ENCODE measurements at places on chromosomes 1 and 21. TPM values are rescaled to one million over a fixed set of nuclear protein-coding genes. Genes with fewer than 3 reads are reported as not detected.
A peak's percentile ranks its signal among the peaks of the same experiment; 100 is the strongest.

DNA sequence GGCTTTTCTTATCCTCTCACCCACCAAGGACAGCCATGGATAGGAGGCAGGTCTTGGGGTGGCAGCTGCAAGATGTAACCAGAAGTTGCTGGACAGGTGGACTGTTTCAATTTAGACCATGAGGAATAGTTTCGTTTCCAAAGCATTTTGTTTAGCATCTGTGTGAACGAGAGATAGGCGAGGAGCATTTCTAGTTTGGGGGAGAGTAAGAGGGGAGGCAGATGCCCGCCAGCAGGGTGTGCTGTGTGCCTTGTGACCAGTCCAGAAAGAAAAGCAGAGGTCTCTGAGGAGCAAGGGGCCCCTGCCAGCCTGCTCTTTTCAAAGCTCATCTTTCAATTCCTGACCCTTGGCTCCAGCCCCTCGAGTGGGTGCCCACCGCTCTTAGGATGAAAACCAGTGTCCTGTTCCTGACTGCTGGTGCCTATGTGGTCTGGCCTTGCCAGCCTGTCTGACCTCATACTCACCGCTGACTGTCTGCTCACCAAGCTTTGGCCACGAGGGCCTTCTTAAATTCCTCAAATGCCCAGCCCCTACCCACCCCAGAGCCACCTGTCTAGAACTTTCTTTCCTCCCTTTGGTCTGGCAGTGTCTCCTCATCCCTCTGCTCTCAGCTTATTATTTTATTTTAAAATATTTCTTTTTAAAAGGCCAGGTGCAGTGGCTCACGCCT lies 8.5 kb downstream of the SERINC2 start:
- no peak for DNase-seq

DNA sequence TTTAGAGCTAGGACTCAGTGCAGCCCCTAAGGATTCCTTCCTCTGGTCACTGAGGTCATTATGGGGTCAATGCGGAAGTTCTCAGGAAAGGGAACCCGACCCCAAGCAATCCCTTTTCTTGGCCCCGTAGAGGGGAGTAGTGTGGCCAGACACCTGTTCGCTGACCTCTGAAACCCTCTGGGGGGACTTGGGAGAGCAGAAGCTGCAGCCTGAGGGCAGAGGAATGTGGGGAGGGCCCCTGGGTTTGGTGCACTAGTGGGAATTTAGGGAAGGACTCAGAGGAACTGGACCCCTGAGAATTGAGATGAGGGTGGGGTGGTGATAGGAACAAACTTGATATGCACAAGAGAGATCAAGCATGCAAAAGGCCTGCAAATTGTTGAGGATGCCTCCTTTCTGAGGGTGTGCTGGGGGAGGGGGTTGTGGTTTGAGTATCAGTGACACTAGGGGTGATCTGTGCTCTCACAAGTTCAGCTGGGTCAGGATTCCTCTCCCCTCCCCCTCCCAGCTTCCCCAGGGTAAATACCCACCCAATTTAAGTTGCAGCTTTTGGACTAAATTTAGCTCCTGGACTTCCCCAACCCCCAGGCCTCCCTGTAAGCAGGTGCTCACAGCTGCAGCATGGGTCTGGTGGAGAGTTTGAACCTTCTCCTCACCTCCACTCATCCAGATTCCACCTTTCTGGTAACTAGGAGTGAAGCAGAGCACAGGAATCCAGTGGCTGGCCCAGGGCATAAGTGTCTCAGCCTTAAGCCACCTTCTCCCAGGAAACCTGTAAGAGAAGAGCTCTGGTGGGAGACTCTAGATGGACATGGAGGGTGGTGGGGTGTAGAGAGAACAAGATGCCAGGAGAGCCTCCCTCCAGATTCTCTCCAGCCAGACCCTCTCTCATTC lies 13.5 kb downstream of the ADAMTSL4 start:
- DNase-seq, result no peak

- DNase-seq, result no peak
These were observed 3.3 kb downstream of the TXNIP start for GRCh38 chr1:145992958-145993617.

- DNase-seq, result no peak
These were observed 49.8 kb upstream of the OLIG2 start for GRCh38 chr21:32975811-32976431.

DNA sequence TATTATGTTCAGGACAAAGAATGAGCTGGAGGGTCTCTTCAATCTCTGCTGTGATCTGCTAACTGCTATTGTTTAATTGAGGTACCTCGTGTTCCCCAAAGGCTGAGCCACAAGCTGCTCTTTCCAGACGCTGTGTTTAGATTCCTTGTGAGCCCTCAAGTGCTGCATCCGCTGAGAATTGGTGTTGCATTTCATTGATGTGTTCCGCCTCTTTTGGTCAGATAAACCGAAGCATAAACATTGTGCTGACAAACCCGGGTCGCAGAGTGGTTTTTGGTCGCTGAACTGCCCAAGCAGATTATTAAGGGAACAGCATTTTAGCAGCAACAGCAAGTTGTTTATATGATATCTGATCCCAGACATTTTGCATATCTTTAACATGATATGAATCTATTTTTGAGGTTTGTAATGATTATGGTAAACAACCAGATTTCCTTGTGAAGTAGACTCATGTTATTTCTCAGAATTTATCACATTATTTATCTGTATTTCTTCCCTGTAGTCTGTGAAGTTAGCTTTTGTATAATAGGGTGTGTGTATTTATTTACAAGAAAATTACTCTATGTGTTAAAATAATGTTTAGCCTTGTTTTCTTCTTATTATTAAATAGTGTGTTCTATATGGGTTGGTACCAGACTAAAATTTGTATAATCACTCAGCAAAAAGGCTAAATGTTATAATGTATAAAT lies 217.2 kb upstream of the C1orf105 start:
- DNase-seq, result no peak

GRCh38 chr1:45205011-45205909 lies 1.1 kb downstream of the ZSWIM5 start:
- peak; percentile 32 for DNase-seq

DNA sequence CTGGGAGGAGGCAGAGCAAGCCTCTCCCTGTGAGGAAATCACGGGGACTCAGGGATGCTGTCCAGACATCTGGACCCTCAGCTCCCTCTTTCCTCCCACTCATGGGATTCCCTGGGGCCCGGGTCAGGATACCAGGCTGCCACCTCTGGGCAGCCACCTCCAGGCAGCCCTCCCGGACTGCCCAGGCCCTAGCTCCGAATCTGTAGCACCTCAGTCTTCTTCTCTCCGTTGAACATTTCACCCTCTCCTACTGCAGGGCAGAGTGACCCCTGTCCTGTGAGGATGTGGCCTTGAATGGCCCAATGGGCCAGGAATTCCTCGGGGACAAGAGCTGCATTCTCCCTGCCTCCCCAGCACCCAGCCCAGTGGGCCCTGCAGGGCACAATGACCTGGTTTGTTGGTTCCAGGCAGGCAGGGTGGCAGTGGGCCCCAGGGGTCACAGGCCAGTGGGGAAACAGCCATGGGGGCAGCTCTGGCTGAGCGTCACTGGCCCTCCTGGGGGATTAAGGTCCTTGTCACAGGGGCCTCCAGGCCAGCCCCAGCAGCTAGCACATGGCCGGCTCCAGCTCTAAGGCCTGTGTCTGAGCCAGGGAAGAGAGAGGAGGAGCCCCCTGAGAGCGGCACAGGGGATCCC lies 9.5 kb upstream of the TTC34 start:
- DNase-seq, result no peak

- no peak for DNase-seq
These were observed 9.9 kb upstream of the ETV3 start for GRCh38 chr1:157147906-157148700.

- DNase-seq, result no peak
These were observed 103.2 kb downstream of the PKN2 start for GRCh38 chr1:88787023-88787903.

DNA sequence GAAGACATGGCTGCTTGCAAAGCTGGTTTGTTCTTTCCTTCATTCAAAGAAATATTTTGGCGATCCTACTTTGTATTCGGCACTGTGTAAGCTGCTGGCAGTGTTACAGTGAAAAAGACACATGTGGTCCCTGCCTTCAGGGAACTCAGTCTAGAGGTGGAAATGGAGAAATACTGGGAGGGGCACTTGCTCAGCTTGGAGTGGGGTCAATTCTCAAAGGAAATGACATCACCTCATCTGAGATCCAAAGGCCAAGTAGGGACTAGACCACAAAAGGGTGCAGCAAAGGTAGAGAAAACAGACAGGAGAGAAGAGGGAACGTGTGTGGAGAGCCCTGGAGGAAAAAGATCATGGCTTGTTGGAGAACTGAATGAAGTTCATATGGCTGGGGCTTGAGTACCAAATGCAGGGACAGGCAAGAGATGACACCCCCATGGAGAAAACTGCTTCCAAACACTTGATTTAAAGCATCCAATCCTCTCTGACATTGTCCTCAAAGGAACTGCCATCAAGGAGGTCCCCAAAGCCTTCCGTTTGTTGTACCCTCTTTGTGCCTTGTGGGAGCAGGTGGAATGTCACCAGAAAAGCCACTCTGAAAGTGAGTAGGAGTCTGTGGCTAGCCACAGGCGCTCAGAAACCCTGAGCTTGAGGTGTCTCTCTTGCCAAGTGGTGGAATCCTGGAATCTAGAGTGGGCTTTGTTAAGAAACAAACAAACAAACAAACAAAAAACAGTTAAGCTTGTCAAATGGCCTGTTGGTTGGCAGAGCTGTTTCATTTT lies 48.3 kb upstream of the TDRD10 start:
- DNase-seq, result no peak

GRCh38 chr1:163170331-163170730 lies 32.4 kb downstream of the RGS5 start:
- DNase-seq, result no peak

- no peak for DNase-seq
These were observed 1.6 kb upstream of the CTSK start for GRCh38 chr1:150809651-150810050.

DNA sequence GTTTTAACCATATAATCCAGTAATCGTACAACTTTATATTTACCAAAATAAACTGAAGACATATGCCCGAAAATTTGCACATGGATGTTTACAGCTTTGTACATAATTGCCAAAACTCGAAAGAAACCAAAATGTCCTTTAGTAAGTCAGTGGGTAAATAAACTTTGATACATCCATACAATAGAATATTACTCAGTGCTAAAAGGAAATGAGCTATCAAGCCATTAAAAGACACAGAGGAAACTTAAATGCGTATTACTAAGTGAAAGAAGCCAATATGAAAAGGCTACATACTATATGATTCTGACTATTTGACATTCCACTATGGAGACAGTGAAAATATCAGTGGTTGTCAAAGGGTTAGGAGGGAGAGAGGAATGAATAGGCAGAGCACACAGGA lies 23.4 kb downstream of the GNG12 start:
- DNase-seq, result no peak

DNA sequence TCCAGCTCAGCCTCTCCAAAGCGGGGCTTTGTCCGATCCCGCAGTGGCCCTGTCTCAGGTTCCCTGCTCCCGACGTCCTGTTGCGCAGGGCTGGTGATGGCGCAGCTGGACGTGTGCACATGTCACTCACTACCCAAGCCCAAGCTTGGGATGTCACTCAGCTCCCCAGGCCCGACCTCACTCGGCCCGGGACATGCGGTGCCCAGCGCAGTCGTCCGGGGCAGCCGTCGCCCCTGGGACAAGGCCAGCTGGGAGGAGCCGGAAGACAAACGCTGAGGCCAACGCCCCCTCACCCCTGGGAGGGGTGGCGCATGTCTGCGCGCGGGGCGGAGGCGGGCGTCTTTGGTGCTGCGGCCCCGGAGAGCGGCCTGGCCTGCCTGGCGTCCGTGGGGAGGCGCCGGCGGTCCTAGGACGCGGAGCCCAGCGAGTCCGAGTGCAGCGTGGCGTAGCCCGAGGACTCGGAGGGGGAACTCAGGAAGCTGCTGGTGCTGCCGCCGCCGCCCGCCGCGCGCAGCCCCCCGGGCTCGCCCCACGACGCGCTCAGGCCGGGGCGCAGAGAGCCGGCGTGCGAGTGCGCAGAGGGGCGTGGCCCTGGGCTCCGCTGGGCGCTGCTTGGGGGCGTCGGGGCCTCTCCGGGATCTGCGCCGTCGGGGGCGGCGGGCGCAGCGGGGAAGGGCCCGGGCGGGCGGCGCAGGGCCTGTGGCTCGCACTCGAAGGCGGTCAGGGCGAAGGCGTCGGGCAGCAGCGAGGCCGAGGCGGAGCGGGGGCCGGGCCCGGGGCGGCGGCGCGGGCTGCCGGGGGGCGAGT lies 5.2 kb downstream of the HES3 start:
- peak; percentile 49 for DNase-seq

GRCh38 chr1:38403667-38404066 lies 357.1 kb upstream of the POU3F1 start:
- no peak for DNase-seq

DNA sequence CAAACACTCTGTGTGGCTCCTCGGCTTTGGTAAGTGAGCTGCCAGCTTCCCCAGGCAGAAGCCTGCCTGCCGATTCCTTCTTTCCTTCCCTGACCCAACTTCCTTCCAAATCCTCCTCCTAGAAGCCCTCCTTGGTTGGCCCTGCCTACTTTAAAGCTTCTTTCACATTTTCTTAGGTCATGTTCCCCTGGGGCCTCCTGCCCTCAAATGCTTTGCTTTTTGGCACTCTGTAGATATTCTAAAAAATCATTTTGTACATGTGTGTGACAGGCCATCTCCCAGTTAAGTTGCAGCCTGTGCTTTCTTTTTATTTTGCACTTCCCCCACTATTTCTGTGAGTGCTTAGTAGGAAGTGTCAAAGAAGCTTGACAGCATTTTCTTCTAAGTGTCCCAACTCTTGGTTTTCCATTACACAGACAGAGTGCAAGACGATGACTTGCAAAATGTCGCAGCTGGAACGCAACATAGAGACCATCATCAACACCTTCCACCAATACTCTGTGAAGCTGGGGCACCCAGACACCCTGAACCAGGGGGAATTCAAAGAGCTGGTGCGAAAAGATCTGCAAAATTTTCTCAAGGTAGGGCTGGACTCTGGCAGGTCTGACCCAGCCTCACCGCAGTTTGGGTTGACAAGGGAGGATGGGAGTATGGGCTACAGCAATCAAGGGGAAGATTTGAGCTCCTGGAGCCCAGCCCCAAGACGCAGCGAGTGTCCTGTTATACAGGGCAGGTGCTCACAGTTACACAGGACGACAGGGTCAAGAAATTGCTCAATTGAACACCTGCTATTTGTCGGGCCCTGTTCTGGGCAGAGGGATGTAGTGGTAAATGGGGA lies at the start of gene S100A9:
Gene S100A9, plus strand, starts transcription at position 2 of the 838 bp plus-strand sequence. Its CDS starts 430 bp downstream, at position 432.
- DNase-seq, result no peak

DNA sequence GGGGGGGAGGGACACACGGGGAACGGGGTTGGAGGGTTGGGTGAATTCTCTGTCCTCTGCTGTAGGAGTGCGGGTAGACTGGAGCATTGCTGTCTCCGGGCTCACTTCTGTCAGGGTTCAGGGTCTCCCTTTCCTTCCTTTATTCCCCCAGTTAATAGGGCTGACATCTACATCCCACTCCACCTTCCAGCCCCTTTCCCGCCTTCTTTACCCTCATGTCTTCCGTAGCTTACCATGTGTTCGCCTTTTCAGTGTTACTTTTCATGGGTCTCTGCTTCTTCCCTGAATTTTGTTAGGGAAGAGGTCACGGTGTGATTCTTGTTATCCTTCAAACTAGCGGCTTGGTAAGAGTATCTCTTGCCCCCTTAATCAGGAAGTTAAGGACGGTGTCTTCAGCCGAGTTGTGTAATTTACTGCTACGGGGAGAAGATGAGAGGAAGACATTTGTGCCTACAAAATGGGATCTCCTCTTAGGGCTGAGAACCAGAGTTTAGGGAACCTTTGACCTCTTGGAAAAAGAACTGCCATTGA lies 917 bp downstream of the RAP1A start:
- no peak for DNase-seq

- no peak for DNase-seq
These were observed 68.4 kb upstream of the TLR5 start for GRCh38 chr1:223211323-223211985.

AKIRIN1 gene
- polyA plus RNA-seq, result 29.9 TPM

SNX7 gene
- 24.8 TPM for polyA plus RNA-seq

KLHDC9 gene
- polyA plus RNA-seq, result 0.83 TPM

CASZ1 gene
- 44.9 TPM for polyA plus RNA-seq

CBS gene
- polyA plus RNA-seq, result 4.3 TPM

CLIC6 gene
- polyA plus RNA-seq, result 0.71 TPM

RNPEP gene
- polyA plus RNA-seq, result 13.8 TPM

TPRG1L gene
- polyA plus RNA-seq, result 34.8 TPM

All from heart right ventricle (tissue), 16 donors.